ENCODE measurements at places on chromosomes 1 and 21.

- DNase-seq: no peak
Observed at GRCh38 chr1:115170961-115171392, 81.7 kb upstream of the TSPAN2 start.

GRCh38 chr1:207789792-207790787 is 38.2 kb downstream of the CD46 start:
- no peak for DNase-seq

DNA sequence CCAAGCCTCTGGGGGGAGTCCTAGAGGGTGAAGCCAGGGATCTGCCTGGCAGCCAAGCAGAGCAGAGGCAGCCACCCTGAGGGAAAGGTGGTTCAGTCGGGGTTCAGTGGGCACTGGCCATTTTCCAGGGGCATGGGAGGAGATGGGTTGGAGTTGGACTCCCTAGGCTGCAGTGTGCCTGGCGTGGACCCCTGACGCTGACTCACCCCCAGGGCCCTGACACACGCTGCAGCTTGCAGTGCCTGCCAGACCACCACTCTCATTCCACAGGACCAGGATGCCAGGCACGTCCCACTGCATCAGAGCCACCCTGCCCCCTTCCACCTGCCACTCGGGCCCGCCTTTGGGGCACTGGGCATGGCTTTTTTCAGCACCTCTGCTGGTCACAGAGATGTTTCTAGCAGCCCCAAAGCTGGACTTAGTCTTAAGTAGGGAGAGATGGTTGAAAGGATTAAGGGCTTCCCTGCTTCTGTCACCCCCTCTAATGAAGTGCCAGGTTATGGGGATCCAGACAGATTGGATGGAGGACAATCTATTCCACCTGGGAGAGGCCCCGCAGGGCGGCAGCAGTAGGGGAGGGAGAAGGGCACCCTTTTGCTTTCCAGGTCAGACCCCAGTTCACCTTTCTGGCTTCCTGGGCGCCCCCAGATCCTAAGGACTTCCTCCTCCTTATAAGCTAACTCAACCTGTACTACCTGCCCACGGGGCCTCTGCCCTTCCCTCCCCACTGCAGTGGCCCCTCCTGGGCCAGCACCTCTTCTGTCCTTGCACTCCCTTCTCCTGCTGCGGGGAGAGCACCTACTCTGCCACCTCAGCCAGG is 1.6 kb downstream of the SYT2 start:
- DNase-seq: no peak

GRCh38 chr1:110164725-110165350 is 14.5 kb downstream of the SLC6A17 start:
- no peak for DNase-seq

- no peak for DNase-seq
Observed at GRCh38 chr1:153429266-153430165, 13.2 kb downstream of the S100A7A start.

DNA sequence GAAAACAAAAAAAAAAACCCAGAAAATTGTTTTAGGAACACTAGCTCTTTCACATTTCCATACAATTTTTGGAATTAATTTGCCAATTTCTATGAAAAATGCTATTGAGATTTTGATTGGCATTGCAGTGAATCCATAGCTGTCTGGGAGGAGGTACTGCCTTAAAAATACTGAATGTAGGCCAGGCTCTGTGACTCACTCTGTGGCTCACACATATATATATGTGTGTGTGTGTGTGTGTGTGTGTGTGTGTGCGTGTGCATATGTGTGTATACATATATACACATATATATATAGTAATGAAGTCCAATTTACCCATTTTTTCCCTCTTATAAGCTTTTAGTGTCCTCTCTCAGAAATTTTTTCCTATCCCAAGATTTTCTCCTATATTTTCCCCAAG is 214.2 kb upstream of the DMRTA2 start:
- no peak for DNase-seq

DNA sequence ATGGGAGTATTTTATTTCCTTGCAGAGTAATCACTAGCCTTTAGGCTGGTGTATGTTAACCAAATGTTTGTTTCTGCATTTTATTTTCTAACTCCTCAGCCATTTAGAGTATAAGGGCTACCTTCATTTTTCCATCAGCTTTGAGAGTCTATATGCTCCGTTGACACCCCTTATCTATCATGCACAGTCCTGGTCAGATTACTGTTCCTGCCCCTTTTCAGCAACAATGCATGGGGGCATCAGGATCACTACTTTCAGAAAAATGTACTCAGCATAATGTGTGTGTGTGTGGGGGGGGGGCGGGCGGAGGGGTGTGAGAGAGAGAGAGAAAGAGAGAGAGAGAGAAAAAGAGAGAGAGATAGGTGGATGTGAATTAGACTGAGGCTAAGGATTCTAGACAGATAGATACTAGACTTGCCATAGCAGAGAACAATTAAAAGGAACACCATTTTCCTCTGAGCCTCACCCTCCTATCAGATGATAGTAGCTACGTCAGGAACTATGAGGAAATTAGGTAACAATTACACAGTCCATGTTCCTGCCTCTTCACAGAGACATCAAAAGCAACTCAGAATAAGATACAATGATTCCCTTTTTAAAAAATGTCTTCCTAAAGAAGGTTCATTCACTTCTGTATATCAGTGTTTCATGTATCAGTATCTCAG is 40.8 kb downstream of the FCER1A start:
- DNase-seq: no peak

- DNase-seq: no peak
Observed at GRCh38 chr1:74714429-74715235, 18.2 kb downstream of the CRYZ start.

- DNase-seq: no peak
Observed at GRCh38 chr1:160117300-160117699, 1.7 kb downstream of the ATP1A2 start.

GRCh38 chr1:15346346-15347030 is 63.2 kb upstream of the EFHD2 start:
- no peak for DNase-seq

- DNase-seq: peak; percentile 59
Observed at GRCh38 chr1:37726751-37727585, 34.7 kb downstream of the CDCA8 start.

DNA sequence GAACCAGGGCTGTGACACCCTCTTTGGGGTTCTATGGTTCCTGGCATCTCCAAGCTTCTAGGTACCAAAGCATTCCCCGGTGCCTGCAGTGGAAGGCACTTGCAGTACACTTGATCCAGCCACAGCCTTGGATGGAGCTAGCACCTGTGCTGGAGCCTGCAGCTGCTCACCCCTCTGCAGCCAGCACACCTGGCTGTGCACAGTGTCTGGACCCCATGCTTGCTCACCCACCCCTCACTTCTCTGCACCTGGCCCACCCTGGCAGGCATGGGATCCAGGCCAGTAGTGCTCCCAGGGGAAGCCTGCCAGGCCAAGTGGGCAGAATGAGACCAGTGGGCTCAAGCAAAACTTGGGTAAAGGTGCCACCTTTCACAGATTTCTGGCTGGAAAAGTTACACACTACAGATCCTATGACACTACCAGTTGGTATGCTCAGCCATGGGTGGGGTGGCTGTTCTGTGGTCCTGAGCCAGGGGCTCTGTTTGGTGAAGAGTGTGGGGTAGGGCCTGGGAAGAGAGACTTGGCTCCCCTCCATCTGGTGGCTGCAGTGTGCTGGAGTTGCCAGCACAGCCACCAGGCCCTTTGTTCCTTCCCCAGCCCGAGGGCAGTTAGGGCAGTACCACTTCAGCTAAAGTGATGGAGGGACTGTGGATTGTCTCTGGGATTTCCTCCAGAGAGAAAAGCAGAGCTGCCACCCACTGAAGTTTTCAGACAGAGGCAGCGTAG is 157.8 kb upstream of the LRRC7 start:
- DNase-seq: no peak

- DNase-seq: no peak
Observed at GRCh38 chr1:183506561-183506960, 34.3 kb downstream of the SMG7 start.

- DNase-seq: no peak
Observed at GRCh38 chr1:12436345-12436658, 181.7 kb downstream of the DHRS3 start.

DNA sequence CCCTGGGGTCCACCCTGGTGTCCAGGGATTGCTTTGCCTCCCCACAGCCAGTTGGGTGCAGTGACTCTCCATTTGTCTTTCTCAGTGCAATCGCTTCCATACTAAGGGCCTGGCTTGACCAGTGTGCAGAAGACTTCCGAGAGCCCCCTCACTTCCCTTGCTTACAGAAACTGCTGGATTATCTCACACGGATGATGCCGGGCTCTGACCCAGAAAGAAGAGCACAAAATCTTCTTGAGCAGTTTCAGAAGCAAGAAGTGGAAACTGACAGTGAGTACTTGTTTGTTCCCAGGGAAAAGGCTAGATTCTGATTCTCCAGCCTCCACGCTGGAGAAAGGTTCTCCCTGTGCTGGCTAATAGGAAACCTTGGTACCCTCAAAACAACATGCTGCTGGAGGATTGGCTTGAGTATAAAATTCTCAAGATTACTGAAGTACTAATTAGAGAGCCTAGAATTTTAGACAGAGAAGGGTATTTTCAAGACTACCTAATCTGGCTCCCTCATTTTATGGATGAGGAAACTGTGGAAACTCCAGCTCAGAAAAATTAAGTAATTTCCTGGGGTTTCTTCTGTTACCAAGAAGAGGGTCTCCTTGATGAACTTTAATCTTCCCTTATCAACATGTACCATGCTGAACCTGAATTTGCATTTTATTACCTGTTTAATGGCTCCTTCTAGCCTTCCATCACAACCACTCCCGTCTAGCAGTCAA is 75.8 kb downstream of the RGL1 start:
- no peak for DNase-seq

DNA sequence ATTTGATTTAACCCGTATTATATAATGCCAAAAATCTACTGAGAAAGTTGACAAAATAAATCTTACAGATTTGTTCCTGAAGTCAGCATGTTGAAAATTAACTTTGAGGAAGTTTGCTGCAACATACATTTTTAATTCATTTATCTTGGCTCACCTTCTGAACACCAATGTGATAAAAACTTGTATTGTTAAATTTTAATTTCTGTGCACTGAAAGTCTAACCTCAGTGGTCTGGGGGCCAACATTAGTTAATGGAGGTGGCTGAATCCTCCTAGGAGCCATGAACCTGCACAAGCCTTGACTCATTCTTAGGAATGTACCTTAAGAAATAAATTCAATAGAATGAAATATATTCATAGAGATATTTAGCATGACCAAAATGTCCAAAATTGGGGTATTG is 95.3 kb downstream of the ADSS2 start:
- no peak for DNase-seq

All from head of caudate nucleus (tissue), 42 donors.